Fibroblast of the aortic adventitia (primary cell): ENCODE measurements at places on chromosomes 3 and 15.

DNA sequence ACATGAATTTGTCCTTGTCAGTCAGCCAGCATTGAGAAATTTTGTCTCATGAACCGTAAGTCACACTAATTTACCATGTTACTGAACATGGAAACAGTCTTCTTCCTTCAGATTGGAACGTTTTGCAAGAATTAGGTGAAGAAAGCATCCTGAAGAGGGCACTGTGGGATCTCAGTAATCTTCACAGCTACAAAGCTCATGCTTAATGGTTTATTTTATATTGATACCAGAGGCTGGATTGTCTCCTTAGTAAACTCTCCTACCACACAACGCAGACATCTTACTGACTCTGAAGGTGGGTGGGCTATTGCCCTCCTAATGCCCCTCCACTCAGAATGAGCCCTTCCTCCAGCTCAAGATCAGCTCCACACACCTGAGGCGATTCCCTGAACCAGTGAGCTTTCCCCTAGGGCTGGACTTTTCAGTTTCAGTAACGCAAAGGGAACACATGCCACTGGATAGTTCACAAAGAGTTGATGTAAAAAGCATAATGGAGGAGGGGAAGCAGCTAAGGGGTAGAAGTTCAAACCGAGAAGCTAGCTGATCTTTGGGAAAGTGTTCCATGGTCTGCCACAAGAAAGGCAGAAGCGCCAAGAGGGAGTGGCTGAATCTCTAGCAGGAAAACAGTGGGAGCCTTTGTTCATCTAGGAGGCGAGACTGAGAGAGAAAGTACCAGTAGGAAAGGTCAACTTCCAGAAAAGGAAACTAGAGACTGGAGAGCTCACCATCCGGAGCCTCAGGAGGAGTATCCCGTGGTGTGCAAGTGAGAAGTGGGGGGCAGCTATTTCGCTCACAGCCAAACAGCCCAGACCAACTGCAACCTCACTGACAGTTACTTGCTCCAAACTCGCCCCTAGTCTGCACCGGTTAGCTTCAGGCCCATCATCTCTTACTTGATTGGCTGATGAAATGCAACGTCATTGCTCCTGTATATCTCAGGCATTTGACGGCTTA lies at the start of gene SLC9C1:
Gene SLC9C1, minus strand, starts transcription at position 849 of the 954 bp plus-strand sequence. CDS start 7,425 bp downstream, outside the sequence.
- DNase-seq, result peak; percentile 89

DNA sequence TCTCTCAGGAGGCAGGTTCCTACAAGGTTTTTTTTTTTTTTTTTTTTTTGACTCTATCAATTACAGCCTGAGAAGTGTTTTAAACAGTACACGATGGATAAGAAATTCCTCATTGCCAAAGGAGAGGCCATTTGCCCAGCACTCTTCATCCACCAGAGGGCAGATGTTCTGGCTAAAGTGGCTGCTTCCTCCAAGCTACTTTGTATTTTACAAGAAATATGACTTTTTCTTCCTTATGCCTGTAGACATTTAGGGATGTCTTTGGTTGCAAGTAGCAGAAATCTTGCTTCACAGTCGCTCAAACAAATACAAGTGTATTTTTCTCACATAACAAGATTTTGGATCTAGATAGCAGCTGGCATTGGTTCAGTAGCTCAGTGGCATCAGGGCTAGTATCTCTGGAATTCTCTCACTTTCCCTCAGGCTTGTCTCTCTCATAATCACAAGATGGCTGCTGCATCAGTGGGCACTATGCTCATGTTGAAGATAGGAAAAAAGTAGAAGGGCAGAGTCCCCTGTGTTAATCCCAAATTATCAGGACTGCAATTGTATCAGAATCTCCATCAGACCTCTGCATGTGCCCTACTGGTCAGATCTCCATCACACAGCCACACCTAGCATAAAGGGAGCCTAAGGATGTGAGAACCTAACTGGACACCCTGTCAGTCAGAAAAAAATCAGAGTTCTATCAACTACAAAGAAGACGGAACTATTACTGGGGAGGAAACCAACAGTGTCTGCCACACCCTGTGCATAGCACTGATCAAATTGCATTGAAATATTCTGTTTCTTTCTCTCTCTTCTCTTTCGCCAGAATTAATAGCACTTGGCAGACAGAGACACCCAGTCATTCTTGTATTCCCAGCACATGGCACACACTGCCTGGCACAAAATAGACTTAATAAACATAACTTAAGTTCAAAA lies 138.9 kb upstream of the COL8A1 start:
- peak; percentile 81 for DNase-seq

DNA sequence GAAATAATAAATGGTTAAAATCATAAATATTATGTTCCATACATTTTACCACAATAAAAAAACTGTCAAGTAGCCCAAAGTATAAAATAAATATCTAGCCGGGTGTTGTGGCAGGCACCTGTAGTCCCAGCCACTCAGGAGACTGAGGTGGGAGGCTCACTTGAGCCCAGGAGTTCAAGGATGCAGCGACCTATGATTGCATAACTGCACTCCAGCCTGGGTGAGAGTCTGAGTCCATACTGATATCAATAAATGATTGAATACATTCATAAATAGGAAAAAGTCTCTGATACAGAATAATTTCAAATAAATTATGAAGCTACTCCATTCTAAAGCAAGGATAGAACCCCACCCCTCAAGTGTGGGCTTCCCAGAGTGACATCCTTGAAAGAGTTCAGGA lies 68.5 kb upstream of the GATA2 start:
- no peak for DNase-seq

GRCh38 chr15:83064859-83065258 lies 2.2 kb downstream of the BTBD1 start:
- DNase-seq, result no peak

DNA sequence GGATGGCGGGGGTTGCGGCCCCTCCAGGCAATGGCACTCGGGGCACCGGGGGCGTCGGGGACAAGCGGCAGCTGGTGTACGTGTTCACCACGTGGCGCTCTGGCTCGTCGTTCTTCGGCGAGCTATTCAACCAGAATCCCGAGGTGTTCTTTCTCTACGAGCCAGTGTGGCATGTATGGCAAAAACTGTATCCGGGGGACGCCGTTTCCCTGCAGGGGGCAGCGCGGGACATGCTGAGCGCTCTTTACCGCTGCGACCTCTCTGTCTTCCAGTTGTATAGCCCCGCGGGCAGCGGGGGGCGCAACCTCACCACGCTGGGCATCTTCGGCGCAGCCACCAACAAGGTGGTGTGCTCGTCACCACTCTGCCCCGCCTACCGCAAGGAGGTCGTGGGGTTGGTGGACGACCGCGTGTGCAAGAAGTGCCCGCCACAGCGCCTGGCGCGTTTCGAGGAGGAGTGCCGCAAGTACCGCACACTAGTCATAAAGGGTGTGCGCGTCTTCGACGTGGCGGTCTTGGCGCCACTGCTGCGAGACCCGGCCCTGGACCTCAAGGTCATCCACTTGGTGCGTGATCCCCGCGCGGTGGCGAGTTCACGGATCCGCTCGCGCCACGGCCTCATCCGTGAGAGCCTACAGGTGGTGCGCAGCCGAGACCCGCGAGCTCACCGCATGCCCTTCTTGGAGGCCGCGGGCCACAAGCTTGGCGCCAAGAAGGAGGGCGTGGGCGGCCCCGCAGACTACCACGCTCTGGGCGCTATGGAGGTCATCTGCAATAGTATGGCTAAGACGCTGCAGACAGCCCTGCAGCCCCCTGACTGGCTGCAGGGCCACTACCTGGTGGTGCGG lies 1.9 kb downstream of the CHST2 start:
- peak; percentile 52 for DNase-seq

GRCh38 chr15:38427380-38427779 lies 26.5 kb upstream of the FAM98B start:
- no peak for DNase-seq

GRCh38 chr3:23831517-23832394 lies 26.0 kb downstream of the UBE2E1 start:
- no peak for DNase-seq

DNA sequence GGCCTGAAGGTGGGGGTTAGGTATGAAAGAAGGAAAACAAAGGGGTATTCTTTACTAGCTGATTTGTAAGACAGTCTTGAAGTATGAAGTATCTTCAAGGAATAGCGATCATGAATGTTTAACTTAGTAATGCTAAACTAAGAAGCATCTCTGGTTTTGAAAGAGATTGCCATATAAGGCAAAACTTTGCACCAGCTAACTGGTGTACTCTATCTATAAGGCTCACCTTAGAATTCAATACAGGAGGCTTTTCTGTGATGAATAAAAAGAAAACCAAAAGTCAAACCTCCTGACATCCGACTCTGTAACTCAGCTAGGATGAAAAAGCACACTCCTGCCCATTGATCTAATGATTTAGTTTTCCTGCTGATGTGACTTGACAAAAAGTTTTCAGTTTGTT lies 54.7 kb downstream of the FOXP1 start:
- DNase-seq, result no peak

GRCh38 chr3:39990532-39990931 lies 181.1 kb downstream of the MYRIP start:
- peak; percentile 65 for DNase-seq

GRCh38 chr15:38168467-38169070 lies 84.1 kb upstream of the SPRED1 start:
- peak; percentile 17 for DNase-seq

- peak; percentile 6 for DNase-seq
Observed at GRCh38 chr3:26712211-26713026, 89.8 kb downstream of the LRRC3B start.

- DNase-seq, result peak; percentile 1
Observed at GRCh38 chr3:40768536-40768935, 243.8 kb downstream of the ZNF621 start.

DNA sequence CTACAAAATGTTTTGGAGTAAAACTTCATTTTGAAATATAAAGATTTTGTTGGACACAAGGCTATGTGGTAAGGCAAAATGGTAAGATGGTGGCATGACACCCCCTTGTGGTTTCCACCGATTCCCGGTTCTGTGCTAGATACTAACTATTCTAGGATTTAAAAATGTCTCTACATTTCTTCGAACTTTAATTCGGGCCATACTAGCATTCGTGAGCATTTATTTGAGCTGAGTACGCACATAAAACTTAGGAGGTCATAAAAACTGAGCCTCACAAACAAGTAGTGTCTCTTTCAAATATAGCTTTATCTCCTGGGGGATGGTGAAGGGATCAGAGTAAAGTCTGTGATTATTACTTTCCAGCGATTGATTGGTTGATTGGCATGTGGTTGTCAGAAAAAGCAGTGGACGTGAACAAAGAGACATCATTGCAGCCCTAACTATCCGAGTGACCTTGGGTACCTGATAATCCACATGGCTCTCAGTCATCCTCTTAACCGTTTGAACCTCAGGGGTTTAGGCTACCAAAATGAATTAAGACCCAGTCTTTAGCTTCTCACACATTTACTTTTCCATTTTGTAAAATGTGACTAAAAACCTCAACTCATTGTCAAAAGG lies 1.1 kb upstream of the ZNF639 start:
- DNase-seq, result peak; percentile 74

DNA sequence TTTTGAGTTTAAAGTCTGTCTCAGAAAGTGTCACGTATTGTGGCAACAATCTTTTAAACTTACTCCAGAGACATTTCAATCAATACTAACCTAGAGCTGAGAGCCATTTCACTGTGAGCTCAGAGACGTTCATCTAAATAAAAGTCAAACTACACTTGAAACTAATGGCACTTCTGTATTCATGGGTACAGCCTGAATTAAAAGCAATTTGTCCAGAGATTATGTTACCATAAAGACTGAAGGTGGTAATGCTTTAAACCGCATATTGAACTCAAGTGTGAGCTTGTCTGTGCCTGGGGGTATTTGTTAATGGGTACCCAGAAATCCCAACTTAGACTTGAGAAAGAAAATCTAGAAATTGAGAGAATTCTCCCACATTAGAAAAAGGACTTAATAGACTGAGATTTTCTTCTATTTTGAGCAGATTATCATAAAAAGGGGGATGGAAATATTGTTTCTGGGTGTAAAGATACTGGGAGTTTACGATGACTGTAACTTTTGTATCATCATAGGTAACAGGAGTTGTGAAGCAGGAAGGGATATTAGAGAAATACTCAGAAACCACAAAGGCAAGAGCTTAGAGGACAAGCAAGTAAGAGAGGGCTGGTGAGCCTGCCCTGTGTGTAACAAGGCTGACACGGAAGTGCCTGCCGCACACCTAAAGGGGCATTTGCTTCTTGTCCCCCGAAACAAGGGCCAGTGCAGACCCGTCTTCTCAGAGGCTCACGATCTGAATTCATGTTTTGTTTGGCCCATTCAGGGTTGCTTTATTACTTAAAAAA lies 36.9 kb downstream of the LRIG1 start:
- no peak for DNase-seq
